Cerebellar nuclear complex (tissue), 1 donor: ENCODE measurements at places on chromosomes 13 and 19.
A peak's percentile ranks its signal among the peaks of the same experiment; 100 is the strongest.

DNA sequence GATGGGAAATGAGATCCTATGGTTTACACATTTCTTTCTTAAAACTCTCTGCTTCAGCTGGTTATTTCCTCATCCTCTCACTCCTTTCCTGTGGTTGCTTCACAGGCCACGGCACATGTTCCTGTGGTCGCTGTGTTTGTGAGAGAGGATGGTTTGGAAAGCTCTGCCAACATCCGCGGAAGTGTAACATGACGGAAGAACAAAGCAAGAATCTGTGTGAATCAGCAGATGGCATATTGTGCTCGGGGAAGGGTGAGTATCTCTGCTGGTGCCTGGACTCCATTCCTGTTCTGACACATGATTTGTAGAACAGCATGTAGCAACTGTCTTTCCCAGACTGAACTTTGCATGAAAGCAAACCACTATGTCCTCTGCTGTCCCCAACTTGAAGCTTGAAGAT is 254.2 kb downstream of the ITGBL1 start:
- DNase-seq: no peak

- DNase-seq: no peak
Measured at GRCh38 chr19:31602548-31602947, 253.3 kb upstream of the TSHZ3 start.

DNA sequence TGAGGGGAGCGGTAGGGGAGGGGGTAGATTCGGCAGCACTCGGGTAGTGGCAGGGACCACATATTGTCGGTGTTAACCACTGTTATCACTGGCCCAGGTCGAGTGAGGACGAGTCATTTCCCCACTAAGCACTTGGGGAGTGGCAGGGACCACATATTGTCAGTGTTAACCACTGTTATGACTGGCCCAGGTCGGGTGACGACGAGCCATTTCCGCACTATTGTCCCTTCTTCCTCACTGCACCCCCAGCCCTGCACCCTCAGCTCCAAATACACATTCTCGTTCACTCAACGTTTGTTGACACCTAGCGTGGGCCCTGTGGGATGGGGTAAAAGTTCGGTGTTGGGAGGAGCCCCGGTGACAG is 467 bp upstream of the CLN5 start:
- no peak for DNase-seq

GRCh38 chr19:28610731-28611130 is 602.2 kb downstream of the UQCRFS1 start:
- no peak for DNase-seq

GRCh38 chr19:35141837-35142605 is 1.0 kb upstream of the FXYD7 start:
- no peak for DNase-seq

DNA sequence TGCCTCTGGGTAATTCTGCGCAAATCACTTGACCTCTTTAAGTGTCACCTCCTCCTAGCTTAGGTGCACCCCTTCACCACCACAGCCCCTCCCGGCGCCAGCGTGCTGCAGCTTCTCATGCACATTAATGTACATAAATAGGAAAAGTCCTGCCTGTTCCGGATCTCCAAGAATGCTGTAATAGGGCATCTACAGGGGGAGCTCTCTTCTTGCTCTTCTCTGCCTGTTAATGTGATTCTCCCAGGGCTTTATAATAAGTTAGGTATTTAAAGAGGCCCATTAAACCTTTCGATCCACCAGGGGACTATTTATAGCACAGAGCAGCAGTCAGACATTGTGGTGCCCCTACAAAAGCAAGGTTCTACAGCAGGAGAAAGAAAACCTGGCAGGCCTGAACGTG is 35.3 kb downstream of the SOX1 start:
- DNase-seq: no peak

DNA sequence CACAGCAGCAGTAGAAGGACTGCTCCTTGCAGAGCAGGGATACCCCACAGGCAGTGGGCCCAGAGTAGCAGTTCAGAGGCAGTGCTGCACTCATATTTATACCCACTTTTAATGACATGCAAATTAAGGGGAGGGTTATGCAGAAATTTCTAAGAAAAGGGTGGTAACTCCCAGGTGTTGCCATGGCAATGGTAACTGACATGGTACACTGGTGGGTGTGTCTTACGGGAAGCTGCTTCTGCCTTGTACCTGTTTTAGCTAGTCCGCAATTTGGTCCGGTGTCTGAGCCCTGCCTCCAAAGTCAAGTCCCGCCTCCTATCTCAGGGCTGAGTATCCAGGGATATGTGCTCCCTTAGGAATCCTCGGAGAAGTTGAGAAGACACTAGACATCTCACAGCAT is 79.2 kb upstream of the UQCRFS1 start:
- no peak for DNase-seq

DNA sequence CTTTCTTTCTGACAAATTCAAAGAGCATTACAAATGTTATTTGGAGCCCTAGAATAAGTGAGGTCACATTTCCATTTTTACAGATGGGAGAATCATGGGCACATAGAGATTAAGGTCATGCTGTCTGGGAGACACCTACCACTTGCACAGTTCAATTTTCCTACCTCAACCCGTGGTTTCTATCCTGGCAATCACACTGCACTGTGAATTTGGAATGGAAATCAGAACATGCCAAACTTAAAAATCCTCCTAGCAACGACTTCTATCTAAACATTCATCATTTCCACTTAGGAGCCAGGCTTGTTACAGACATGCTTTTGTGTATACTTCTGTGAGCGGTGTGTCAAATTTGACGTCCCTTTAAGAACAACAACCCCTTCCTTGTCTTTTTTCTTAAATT is 251.5 kb downstream of the DNAJC15 start:
- DNase-seq: no peak

- no peak for DNase-seq
Measured at GRCh38 chr19:46111376-46111775, 13.1 kb downstream of the IGFL3 start.

DNA sequence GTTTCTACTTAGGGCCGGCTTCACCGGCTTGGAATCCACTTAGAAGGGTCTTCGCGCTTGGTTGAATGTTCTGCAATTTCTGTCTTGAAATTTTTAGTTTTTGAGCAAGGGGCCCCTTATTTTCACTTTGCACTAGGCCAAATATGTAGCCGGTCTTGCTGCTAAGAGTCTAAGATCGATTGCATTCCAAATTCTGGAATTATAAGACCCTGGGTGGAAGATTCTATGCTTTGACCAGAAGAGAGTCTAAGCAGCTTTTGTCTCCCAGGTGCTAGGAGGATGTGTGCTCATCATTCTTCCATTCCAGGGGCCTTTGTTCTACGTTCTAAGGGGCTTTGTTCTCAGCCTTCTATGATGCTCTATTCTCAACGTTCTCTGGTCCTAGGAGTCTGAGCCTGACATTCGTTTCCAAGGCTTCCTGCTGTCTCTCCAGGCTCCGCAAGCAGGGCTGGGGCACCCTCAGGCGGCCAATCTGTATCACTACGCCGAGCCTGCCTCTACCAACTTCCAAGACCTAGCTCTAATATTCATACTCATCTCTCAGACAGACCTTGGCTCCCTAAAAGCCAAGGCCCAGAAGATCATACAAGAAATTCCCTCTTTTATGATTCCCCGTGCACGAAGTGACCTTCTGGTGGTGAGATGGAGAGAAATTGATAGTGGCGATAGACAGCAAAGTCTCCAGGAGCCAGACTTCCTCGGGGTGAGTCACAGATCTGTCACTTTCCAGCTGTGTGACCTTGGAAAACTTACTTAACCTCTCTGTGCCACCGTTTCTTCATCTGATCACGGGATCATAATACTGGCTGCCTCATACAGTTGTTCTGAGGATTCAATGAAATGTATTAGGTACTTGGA is 982 bp upstream of the DACT3 start:
- peak; percentile 74 for DNase-seq

- DNase-seq: no peak
Measured at GRCh38 chr13:99962242-99962641, 9.3 kb downstream of the ZIC5 start.

DNA sequence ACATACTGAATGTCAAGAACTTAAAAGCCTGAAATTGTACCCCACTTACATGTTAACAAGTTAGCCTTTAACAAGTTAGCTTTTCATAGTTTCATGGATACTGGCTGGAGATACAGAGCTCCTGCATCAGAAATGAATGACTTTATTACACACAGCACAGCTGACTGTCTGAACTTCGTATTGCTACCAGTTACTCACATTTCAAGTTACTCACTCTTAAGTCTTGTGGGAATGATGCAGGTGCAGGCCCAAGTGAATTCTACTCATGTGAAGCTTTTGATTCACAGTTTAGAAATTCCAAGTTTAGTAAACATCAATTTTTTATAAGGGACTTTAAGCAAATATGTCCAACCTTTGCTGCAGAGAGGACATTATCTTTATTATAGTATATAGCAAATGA is 762.2 kb upstream of the PRR20A start:
- no peak for DNase-seq

- no peak for DNase-seq
Measured at GRCh38 chr13:95833719-95834118, 156.8 kb downstream of the DNAJC3 start.

DNA sequence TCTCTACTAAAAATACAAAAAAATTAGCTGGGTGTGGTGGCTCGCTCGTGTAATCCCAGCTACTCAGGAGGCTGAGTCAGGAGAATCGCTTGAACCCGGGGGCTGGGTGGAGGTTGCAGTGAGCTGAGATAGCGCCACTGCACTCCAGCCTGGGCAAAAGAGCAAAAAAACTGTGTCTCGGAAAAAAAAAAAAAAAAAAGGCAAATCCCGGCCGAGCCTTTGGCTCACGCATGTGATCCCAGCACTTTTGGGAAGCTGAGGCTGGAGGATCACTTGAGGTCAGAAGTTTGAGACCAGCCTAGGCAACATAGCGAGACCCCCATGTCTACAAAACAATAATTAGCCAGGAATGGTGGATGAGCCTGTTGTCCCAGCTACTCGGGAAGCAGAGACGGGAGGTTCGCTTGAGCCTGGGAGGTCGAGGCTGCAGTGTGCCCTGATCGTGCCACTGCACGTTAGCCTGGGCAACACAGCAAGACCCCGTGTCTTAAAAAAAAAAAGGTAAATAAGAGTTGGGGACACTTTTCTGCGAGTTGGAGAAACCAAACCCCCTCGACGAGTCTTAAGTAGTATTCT is 574 bp upstream of the GPX4 start:
- DNase-seq: no peak

GRCh38 chr19:53517114-53517741 is 20.7 kb upstream of the ZNF331 start:
- no peak for DNase-seq

DNA sequence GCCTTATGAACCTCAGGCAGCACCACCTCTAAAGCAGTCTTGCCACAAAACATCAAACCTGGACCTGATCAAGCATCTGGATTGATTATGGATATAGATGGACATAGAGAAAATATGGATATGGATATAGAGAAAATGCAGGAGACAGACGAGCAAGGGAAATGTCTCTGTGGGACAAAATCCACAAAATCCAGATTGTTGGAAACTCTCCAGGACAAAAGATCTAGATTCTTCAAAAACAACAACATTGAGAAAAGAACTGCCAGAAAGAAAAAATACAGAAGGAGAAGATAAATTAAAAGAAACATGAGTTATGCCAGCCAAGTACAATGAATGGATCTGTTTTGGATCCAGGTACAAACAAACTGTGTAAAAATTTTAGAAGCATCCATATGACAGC is 1176.5 kb downstream of the UQCRFS1 start:
- DNase-seq: no peak

DNA sequence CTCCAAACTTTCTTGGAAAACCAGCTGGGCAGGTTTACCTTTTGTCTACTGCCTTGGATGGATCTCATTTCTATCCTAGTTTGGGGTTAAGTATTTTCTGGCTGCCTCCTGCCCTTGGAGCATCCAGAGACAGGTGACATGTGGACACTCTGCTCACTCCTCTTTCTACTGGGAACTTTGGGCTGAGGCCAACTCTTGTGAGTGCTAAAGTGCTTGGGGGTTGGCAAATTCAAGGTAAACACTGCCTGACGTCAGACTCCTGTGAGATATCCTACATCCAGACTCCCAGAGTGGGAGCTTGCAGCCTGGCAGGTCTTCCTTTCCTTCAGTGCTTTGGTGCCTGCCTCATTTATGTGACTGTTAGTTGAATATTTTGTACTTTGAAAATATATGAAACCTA is 388.1 kb downstream of the KCNRG start:
- DNase-seq: no peak

DNA sequence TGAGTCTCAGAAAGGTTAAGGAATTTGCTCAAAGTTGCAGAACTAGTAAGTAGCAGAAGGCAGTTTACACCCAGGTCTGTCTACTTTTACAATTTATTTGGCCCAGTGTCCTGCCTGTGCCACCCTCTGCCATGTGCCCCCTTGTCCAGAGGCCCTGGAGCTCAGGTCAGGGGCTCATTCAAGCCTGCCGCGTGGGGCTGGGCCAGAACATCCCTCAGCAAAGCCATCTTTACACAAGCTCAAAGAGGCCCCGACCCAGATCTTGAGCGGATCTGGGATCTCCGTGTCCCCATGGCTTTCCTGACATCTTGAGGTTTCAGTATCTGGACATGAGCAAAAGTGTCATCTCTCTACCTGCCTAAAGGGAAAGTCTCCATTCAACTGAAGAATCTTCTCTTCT is 76.4 kb upstream of the VSTM2B start:
- DNase-seq: no peak

- DNase-seq: no peak
Measured at GRCh38 chr13:99506634-99507033, 5.4 kb downstream of the TM9SF2 start.

DNA sequence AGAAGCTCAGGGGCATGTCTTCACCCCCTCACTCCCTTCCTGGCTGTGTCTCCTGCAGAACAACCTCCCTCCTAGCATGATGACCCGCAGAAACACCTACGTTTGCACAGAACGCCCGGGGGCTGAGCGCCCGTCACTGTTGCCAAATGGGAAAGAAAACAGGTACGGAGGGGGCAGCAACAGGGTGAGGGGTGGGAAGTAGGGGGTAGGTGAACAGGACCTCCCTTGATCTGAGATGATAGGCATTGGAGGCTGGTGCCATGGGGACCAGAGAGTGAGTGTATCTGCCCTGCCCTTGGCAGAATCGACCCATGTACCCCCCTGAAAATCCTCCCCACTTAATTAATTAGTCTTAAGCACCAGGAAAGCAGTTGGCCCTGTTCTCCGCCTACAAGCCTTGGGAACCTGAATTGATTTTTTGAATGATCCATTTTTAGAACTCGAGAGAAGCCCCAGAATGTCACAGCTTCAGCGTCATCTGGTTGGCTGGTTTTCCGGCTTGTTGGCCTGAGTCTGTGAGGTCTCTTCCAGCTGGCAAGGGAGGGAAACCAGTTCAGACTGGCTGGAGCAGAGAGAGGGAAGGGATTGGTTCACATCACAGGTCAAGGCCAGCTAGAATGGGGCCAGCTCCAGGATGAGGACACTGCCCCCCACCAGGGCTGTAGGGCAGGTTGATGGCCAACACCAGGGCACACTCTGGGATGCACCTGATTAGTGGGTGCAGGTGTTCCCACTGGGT is 28.2 kb downstream of the CKM start:
- peak; percentile 2 for DNase-seq
